ENCODE measurements at places on chromosomes 3 and 15.

- no peak for DNase-seq
Measured at GRCh38 chr3:12148183-12148940, 10.3 kb downstream of the TIMP4 start.

GRCh38 chr3:73708956-73709355 lies 84.2 kb upstream of the PDZRN3 start:
- DNase-seq: no peak

DNA sequence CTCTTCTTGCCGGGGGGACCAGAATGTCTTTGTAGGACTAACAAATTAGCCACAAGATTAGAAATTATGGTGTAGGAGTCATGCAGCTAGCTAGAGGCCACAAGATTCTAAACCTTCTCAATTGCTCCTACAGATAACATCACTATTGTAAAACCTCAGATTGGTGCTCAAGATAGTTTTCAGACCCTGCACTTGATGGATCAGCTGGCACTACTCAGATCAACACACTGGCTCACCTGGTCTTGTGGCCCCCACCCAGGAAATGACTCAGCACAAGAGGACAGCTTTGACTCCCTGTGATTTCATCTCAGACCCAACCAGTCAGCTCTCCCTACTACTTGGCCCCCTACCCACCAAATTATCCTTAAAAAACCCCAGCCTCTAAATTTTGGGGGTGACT lies 124.1 kb upstream of the RASGRP1 start:
- DNase-seq: no peak

- DNase-seq: no peak
Measured at GRCh38 chr15:39589193-39589814, 8.4 kb downstream of the THBS1 start.

DNA sequence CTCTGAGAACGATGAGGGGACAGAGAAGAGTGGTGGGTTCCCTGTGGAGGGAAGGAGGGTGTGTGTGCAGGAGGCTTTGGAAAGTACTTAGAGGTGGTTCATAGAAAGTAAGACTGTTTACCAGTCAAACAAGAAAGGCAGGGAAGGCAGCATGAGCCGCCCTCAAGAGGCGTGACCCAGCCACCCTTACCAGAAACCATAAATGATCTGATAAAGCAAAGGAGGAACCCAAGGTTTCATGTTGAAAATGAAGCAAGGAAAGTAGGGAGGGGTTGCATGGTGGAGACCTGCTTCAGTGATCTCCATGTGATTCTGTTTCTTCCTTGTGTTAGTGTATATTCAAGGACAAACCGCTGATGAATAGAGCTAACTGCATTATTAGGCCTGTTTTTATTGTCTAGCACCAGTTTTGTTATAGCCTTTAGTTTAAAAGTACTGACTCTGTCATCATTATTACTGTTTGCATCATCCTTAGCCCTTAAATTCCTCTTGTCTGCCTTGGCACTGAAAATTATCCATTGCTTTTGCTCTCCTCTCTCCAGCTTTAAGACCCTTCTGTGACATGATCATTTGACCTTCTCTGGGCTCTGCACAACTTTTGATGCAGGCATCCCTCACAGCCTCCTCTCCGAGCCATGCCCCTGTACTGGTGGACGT lies 96.1 kb downstream of the STAC start:
- DNase-seq: peak; percentile 43

DNA sequence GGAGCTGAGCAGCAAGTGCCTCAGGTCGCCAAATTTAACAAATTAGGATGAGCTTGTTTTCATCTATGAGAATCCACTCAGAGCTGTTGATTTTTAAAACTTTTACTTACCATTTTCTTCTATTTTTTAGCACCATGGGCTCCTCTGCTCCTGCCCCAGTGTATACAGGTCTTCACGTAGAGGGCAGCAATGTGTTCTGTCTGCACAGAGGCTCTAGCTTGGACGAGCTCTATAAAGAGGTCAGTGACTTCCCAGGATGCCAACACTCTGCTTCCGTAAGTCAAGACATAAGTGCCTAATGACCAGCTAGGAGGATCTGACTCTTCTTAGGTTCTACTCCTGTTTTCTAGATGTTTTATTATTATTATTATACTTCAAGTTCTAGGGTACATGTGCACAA lies 41.2 kb upstream of the CNOT10 start:
- DNase-seq: no peak

DNA sequence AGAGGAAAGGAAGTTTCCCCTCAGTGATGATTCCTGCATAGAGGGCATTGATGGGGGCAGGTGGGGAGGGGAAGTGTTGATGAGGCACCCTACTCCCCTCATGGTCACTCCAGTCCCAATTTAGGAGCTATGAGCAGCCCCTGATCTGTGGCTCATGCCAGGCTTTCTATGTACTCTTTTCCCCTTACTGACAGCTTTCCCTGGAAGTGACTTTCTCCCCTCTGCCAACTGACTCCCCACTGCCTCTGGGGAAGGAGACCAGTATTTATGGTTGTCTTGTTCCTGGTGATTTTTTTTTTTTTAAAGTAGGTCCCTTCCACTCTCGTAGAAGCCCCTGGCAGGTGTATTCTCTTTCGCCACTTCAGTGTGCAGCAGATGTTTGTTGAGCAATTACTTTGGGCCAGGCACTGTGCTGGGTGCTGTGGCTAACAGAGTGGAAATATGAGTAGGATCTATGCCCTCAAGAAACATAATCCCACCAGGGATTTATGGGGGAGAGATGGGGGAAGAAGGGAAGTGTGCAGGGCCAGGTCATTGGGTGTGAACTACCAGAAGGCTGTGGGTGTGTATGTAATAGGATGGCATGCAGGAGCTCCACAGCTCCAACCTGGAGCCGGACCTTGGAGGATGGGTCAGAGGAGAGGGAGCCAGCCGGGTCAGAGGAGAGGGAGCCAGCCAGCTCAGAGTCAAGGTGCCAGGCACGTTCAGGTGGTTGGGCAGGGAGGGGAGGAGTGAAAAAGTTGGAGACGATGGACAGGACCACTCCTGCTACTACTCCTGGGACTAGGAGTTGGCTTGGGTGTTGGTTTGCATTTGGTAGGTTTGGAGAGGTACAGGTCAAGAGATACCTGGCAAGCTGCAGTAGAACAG lies 3.5 kb downstream of the SMAD6 start:
- DNase-seq: no peak

GRCh38 chr3:128588147-128588546 lies 62.5 kb downstream of the RPN1 start:
- no peak for DNase-seq

GRCh38 chr3:87509401-87509800 lies 233.0 kb upstream of the POU1F1 start:
- no peak for DNase-seq

DNA sequence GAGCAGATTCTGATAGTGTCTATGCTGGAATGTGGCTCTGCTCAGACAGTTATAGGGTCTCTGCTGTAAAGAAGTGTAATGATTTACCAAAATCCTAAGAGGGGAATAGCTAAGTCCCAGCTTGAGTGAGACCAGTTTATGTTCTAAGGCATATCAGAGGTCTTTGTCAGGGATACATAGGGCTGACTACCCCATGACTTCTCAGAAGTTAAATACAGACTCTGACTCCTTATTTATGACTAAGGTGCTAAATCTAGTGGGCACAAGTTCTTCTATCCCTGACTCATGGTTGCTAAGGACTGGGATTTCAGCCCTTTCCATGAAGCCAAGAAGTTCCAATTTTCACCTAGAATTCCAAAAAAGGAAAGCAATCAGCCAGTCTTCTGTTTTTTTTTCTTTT lies 192.6 kb upstream of the POU1F1 start:
- DNase-seq: no peak

GRCh38 chr15:56964182-56964581 lies 45.7 kb downstream of the TCF12 start:
- peak; percentile 67 for DNase-seq
